CD4-positive, CD25-positive, alpha-beta regulatory T cell (primary cell): ENCODE measurements at places on chromosomes 5 and 9. TPM values are rescaled to one million over a fixed set of nuclear protein-coding genes. Genes with fewer than 3 reads are reported as not detected.

DNA sequence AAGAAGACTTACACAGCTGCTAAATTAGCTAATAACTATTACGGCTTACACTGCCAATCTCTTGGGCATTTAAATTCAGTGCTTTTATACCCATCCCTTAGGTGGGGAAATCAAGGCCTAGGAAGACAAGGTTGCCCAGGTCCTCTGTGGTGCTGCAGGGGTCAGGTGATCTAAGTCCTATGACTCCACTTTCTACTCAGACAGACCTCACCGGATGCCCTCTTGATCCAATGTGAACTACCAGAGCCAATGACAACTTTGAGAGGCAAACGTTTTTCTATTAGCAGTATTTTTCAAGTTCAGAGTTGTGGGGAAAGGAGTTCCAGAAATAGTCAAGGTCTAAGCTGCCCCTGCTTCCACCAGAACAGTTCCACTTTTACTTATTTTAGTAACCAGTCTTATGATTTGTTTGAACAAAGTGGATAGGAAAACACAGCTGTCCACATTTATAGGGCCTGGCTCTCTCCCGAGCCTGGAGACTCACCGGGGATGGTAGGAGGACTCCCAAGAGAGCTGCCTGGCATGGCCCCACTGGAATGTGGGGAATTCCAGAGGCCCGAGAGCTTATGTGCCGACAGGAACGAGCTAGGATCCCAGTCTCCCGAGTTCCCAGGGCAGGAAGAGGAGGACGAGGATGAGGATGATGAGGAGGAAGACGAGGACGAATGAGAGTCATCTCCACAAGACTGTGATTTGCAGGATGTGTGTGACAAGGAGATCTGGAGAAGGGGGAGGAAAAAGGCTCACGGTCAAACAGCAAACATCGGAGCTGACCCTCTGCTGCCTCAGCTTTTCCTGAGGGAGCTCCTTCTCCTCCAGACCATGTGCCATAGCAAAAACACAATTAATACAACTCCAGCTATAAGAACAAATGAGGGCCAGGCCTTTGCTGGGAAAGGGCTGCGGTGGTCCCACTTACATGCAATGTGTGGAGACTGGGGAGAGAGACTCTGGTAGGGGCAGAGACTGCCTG is 16.7 kb downstream of the FAM193B start:
- DNase-seq, result no peak

DNA sequence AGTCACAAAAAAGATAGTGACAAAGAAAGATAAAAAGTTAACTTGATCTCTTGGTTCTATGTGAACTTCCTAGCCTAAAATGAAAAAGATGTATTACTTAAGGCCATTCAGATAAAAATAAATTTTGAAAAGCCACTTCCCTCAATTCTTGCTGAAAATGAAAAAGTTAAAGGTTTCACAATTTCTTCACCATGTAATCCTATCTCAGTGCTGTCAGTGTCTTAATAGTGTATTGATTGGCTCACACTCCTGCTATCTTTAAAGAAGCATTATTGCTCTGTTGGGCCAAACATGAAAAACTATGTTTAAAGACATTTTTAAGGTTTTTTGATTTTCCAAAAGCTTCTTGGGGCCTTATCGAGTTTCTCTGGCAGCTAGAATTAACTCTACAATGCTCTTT is 18.1 kb upstream of the EGFLAM start:
- no peak for DNase-seq

- DNase-seq, result no peak
Measured at GRCh38 chr5:175131432-175131831, 312.6 kb downstream of the DRD1 start.

DNA sequence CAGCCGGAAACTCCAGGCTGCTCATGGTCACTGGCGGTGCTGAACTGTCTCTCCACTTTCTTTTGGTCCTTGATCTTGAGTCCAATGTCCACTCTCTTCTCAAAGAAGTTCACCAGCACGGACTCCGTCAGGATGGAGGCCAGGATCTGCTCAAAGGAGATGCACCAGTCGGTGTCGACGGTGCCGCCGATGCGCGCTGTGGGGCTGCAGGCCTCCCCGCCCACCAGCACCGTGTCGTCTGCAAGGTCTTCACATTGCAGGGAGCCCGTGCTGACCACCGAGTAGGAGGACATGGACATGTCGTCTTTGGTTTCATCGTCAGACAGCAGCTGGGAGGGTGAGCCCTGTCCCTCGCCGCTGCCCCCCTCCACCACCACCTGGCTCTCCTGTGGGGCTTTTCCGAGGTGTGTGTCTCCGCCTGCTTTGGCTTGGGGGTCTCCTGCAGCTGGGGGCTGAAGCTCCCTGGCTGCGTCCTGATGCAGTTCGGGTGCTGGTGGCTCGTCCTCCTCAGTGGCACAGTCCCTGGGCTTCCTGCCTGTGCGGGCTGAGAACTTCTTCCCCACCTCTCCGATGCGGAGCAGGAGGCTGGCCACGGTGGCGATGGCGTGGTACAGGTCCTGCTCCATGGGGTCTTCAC is 5.0 kb upstream of the MRNIP start:
- DNase-seq, result no peak

DNA sequence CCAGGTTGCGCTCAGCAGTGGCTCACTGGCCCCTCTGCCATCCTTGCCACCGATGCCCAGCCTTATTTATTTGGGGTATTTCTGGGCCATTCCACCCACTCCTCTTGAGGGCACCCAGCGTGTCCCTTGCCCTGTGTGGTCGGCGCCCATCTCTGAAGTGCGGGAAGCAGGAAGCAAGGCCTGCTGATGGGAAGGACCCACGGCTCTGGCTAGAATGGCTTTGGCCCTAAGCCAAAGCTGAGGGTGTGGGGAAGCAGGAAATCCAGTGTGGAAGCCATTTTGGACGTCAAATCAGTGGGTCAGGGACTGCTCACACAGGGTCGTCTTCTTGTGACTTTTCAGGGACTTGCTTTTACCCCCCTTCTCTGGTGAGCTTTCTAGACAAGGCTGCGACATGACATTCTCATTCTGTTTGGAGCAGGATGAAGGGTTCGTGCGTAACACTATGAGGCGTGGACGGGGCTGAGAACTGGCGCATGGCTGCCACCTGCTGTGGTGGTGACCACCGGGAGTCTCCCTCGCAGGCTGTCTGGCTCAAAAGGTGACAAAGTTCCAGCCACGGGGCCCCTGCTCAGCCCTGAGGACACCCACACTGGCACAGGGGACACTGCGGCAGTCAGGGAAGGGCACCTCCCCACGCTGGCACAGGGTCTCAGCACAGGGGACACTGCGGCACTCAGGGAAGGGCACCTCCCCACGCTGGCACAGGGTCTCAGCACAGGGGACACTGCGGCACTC is 50.7 kb upstream of the NKD2 start:
- DNase-seq, result no peak

DNA sequence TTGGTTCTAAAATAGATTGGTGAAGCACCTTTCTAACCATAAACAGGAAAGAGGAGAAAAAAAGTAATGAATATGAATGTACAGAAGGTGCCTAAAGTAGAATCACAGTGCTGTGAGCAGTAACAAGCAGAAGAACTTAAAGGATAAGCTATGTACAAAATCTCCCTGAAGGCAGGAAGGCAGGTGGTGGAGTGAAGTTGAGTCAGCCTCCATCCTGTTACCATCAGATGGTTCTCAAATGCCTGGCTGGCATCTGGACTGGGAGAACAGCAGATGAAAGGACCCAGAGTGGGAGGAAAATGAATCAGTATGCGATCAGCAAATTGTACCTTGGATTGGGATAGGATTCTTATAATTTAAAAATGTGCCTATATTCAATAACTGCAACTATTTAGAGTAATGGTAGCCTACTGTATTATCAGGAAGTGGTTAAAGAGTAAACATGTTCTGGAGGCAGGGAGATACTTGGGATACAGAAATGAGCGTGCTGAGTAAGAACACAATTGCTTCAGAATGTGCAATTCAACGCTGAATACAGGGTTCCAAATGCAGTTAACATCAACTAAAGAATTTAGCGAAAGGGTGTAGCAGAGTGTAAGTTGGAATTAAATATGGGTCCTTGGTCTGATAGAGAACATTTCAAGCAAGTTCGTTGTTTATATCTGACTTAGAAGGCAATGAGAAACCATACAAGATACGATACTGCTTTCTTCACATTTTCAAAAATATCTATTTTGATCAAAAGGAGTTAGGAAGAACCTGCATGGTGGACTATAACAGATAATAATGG is 21.1 kb upstream of the FER start:
- no peak for DNase-seq

GRCh38 chr9:121731090-121731489 is 79.7 kb downstream of the DAB2IP start:
- no peak for DNase-seq

DNA sequence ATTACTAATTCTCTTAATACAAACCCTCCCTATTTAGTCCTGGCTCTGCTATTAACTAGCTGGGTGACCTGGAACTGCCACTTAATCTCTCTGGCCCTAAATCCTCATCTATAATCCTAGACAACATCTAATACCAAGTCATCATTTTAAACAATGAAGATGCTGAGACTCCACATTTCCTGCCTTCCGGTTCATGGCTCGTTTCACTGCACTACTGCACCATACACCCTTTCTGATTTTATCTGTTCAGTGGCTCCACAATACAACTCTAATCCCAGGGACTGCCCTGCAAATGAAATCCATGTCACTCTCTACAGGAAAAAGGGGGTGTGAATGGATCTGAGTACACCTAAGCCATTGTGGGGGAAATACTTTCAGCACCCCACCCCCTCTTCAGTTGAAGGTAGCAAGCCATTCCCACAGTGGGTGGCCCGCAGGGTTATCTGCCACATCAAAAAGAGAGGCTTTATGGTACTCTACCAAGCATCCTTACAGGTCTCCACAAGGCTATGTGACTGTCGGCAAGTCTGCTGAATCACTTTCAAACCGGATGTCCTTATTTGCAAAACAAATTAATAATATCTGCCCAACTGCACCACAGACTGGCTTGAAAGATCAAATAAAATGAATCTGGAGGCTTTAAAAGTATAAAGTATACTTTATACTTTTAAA is 89.5 kb downstream of the EPB41L4A start:
- DNase-seq, result no peak

- DNase-seq, result no peak
Measured at GRCh38 chr9:71830929-71831328, 62.6 kb upstream of the CEMIP2 start.

DNA sequence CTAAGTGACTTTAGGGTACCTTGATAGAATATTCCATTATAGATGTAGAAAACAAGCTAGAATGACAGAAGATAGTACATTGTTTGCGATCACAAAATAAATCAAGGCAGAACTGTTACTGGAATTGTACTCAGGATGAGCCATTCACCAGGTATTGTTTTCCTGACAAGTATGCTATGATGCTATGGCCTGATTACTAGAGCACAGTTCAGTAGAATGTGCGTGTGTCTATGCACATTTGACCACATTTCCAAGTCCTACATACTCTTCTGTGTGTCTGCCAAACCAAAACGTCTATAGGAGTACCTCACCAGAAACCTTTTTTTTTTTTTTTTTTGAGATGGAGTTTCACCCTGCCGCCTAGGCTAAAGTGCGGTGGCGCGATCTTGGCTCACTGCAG is 43.3 kb upstream of the CDC42SE2 start:
- no peak for DNase-seq

DNA sequence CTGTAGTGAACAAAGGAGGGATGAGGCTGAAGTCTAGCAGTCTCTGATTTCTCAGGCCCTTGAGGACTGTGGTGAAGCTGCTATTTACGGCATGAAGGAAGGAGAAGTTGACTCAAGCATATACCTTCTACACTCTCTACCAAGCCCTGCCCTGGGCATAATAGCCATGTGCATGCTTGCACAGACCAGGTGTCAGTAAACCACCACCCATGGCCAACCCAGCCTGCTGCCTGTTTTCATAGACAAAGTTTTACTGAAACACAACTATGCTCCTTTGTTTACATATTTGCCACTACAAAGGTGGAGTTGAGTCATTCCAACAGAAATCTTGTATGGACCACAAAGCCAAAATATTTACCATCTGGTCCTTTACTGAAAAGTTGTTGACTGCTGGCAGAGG is 126.9 kb downstream of the PAPPA start:
- DNase-seq, result no peak

DNA sequence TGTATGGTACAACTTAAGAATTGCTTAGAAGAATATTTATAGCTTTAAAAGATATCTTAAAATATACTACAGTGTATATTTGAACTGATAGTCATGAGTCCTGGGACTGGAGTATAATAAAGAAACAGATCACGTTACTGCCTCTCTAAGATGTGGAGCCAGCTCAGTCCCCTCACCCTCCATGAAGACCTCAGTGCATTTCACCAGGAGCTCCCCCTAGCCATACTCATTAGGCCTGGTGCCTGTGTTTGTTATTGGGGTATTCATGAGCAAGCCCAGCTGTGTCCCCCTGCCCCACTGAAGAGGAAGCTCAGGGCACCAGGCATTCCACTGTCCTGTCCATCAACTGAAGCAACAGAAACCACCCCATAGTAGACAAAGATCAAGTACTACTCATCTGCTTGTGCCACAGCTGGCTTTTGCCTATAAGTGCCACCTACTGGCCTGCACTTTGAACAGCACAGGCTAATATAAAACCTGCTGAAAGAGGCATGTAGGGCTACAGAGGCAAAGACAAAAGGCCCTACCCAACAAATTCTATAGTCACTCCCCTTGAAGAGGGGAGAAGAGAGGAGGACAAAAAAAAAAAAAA is 850.2 kb upstream of the NUDT12 start:
- DNase-seq, result no peak

DNA sequence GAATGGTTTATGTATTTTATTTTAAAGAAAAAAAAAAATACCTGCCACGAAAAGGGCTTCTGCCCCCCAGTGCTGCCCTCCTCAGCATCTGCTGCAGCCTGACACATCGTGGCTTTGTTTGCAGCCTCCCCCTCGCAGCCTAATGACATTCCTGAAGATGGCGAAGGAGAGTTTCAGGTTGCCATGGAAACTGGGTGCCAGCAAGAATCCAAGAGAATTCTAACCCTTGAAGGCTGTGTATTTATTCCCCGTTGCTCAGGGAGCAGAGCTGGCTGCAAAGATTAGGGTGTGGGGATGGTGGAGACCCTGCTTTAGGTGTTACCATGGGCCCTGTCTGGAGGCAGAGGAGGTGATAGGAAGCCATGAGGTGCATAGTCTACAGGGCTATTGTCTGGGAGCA is 126.6 kb downstream of the NSG2 start:
- DNase-seq, result no peak

DNA sequence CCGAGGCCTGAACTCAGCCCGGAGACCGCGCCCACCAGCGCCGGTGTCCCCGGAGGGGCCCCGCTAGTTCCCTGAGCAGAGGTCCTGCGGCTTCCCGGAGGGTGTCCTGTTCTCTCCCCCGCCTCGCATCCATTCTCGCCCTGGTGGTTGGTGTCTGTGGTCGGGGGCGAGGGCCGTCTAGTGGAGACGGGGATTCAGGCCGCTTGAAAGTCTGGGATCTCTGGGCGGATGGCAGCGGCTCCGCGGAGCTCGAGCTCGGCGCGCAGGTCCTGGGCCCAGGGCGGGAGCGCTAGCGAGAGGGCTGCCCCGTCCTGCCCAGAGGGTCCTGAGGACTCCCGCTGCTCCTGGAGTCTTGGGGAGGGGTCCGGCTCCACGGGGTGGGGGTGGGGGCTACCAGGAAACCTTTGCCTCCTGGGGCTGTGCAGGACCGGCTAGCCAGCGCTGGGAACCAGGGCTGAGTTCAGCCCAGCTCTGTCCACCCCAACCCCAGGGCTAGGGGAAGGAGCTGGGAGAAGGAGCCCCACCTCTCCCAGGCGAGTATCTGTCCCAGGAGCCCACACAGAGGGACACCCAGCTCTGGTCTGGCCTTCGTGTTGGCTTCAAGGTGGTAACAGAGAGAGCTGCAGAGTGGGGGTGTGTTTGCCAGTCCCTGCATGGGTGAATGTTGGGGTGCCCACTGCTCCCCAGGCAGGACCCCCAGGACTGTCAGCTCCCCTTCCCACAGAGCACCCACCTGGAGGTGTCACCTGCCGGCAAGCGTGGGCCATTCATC is 4.0 kb downstream of the TOR4A start:
- no peak for DNase-seq

EPB41L4B gene
- not detected for total RNA-seq

KCTD16 gene
- not detected for total RNA-seq

PDE6A gene
- total RNA-seq, result not detected

LMNB1 gene
- 52.5 TPM for total RNA-seq
